ENCODE measurements at places on chromosomes 2 and 18. TPM values are rescaled to one million over a fixed set of nuclear protein-coding genes. Genes with fewer than 3 reads are reported as not detected.

GRCh38 chr2:215830304-215830703, 183.0 kb downstream of the MREG start:
- peak; percentile 39 for DNase-seq

DNA sequence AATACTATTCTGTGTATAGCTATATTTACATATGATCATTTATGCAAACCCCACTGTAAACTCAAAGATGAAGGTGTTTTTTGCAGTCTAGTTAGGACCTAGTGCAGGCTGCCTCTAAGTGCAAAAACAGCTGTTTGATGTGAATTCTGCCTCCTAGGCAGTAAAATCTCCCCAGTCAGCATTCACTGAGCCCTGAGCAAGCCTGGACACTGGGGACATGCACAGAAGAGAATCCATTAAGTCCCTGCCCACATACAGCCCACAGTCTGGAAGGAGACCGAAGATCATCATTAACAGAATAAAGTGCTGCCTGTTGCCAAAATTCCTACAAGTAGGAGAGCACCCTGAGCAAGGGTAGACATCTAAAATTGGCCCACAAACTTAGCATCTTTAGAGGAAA, 14.4 kb upstream of the BIN1 start:
- no peak for DNase-seq

- DNase-seq: no peak
Observed at GRCh38 chr18:28650860-28651259, 473.9 kb upstream of the CDH2 start.

DNA sequence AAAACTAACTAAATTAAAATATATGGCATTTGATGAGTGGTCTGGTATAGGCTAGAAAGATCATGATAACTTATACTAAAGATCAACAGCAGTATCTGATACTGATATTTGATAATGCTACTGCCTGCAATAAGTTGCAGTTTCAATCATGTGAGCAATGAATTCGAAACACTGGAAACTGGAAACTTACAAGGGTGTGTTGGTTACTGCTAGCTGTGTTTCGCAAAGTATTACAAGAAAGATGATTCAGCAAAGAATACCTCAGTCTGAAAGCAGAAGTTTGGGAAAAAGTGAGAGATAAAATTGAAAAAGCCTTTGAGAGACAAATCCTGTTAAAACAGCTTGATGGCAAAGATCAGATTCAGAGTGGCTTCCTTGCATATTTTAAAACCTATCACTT, 294.5 kb downstream of the CCDC178 start:
- no peak for DNase-seq

GRCh38 chr18:10320791-10321190, 133.6 kb upstream of the APCDD1 start:
- no peak for DNase-seq

GRCh38 chr2:31212659-31213600, 4.4 kb downstream of the CAPN14 start:
- DNase-seq: no peak

GRCh38 chr18:67710639-67711038, 194.1 kb upstream of the DSEL start:
- no peak for DNase-seq

- no peak for DNase-seq
Observed at GRCh38 chr2:74817304-74817675, 16.6 kb upstream of the HK2 start.

GRCh38 chr2:49754381-49754780, 600.1 kb upstream of the FSHR start:
- no peak for DNase-seq

GRCh38 chr2:160970052-160970965, 189.9 kb upstream of the TANK start:
- peak; percentile 81 for DNase-seq

DNA sequence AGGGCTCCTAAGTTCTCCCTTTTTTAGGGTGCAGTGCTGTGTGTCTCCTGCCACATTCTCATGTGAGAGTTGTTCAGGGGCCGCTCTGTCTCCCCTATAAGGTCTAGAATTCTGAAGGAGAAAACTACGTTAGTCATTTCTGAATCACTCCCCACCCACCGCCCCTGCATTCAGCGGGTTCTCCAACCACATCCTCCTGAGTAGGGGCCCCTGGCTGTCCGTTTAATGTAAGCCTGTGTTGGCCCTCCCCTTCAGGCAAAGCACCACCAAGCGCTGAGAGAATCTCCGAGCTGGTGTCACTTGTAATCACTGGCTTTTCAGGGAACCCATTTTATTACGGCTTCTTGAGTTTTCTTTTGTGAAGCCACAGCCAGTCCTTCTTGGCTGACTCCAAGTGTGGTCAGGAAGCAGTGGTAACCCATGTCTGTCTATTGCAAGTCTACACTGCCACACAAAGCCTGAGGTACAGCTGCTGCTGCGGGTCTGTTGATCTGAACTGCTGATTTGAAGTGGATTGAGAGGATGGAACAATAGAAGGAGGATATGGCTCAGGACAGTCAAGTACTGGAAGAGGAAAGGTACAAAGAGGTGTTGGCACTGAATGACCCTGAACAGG, 16.9 kb downstream of the LCT start:
- no peak for DNase-seq

GRCh38 chr2:74253971-74254310, 55.5 kb downstream of the MTHFD2 start:
- DNase-seq: no peak

- no peak for DNase-seq
Observed at GRCh38 chr18:61323951-61324350, 9.3 kb upstream of the CDH20 start.

DNA sequence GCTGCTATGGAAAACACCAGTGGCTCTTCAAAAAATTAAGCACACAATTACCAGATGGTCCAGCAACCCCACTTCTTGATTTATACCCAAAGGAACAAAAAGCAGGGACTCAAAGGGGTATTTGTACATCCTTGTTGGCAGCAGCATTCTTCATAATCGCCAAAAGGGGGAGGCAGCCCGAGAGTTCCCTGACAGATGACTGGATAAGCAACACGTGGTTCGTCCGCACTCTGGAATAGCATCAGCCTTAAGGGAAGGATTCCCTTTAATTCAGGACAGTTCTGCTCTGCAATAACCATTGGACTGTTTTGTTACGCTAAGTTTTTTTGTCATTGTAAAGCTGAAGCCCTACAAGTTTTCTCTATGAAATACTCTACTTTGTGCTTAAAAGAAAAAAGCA, 76.7 kb upstream of the TWIST2 start:
- no peak for DNase-seq

DNA sequence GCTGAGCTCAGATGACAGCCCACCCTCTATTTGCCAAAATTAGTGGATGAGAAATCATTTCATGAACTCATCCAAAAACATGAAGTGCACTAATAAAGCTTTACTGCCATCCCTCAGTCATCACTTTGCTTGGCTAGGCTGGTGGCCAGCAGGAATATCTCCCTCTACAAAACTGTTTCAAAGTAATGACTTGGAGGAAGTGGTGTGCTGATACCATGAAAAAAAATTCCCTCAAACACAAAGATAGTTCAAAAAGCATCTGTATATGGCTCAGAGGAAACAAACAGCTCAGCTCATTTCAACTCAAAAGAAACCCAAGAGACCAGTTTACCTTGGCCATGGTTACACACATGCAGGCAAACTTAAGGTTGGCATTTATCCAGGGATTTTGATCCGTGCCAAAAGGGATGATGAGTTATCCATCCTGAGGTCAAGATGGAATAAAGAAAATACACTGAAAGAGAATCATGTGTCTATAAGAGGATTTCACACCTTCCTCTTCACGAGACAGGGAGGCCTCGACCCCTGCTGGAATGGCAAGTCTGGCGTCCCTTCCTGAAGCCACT, 18.4 kb upstream of the WIPF1 start:
- DNase-seq: no peak

DNA sequence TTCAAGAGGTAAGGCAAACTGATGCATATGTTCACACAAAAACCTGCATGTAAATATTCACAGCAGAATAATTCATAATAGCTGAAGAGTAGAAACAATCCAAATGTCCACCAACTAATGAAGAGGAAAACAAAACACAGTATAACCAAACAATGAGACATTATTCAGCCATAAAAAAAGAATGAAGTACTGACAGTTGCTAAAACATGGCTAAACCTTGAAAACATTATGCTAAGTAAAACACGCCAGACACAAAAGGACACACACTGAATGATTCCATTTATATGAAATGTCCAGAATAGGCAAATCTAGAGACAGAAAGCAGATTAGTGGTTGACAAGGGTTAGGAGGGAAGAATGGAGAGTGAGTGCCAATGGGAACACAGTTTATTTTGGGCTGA, 86.9 kb downstream of the SESTD1 start:
- DNase-seq: no peak

DNA sequence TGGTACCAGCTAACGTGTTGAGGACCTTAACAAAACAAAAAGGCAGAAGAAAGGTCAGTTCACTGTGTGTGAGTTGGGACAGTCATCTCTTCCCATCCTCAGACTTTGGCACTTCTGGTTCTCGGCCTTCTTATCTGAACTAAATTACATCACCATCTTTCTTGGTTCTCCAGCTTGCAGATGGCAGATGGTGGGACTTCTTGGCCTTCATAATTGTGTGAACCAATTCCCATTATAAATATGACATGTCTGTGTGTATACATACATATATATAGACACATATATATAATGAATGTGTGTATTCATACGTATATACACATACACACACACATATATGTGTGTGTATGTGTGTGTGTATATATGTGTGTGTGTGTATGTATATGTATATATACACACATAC, 301.2 kb upstream of the TRIB2 start:
- DNase-seq: no peak

DNA sequence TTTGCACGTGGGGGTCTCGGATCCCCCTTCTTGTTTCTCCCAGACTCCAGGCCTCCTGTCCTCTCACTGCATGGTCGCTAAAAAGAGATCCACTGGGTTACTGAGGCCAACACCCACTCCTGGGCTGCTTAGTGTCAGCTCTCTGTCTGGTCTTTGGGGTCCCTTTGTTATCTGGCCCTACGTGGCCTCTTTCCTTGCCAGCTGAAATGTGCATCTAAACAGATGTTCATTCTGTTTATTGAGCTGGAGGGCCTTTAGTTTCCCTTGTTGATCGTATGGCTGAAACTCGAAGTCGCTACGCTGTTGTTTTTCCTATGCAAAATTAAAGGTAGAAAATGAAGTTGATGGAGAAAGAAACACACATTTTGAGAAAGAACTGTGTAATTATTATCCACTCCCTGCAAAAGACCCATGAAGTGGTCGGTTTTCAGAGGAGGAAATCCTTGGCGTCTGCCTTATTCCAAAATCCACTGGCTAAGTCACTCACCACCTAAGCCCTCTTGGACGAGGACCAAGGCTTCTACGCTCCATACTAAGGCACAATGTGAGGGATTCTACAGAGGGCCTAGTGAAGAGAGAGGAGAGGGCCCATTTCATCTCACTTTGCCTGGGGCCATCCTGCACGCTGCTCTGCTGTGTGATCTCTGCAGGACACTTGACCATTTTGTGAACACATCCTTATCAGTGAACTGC, 105.3 kb downstream of the GLI2 start:
- no peak for DNase-seq

GRCh38 chr2:151623631-151624030, 110.6 kb downstream of the NEB start:
- DNase-seq: no peak

- DNase-seq: no peak
Observed at GRCh38 chr18:79495591-79496071, 99.9 kb downstream of the NFATC1 start.

DNA sequence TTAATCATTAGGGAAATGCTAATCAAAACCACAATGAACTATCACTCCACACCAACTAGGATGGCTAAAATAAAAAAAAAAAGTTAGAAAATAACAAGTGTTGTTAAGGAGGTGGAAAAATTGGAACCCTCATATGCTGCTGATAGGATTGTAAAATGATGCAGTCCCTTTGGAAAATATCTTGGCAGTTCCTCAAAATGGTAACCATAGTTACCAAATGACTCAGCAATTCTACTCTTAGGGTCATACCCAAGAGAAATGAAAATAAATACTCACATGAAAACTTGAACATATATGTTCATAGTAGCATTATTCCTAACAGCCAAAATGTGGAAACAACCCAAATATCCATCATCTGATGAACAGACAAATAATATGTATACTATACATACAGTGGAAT, 15.7 kb upstream of the ACVR2A start:
- no peak for DNase-seq

DNA sequence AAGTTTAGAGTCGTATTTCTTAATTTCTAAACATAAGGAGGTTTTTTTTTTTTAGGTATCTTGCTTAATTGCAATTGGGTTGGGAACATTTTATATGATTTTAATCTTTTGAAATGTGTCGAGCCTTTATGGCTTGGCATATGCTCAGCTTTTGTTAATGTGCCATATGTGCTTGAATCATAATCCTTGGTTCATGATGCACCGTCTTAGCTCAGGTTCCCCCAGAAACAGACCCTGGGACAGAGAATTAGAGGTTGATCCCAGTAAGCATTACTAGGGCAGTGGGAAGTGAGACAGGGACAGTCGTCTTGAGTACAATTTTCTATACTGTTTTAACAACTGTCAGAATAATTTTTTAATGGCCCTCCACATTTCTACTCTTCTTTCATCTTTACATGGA, 9.3 kb downstream of the CHCHD5 start:
- DNase-seq: no peak

- DNase-seq: no peak
Observed at GRCh38 chr2:165623783-165624469, 154.4 kb downstream of the CSRNP3 start.

DNA sequence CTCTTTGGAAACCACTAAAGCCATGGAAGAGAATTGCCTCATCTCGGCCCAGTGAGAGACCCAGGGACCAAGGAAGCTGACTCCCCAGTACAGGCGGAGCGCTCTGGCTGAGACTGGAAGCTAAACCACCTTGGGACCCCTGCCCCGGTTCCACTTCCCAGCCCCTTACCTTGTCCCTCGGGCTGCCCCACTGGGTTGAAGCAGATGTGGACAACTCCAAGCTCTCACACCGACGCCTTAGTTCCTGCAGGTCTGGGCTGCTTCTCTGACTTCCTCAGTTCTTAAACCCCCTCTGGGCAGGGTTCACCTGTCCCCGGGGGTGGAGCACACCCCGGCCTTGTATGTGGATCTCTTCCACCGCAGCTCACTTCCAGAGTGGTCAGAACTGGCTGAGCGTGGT, 266.2 kb downstream of the PHLPP1 start:
- no peak for DNase-seq

GRCh38 chr18:13259701-13260100, 41.1 kb downstream of the LDLRAD4 start:
- no peak for DNase-seq

- DNase-seq: no peak
Observed at GRCh38 chr18:47772374-47773248, 157.8 kb downstream of the SMAD2 start.

Gene CREB1
- total RNA-seq: 91.5 TPM

Gene SPDYA
- 7.1 TPM for total RNA-seq

Gene SH2D6
- not detected for total RNA-seq

Gene B4GALT6
- 7.5 TPM for total RNA-seq

Gene DES
- 1,909 TPM for total RNA-seq

Gene SERPINB12
- total RNA-seq: not detected

Gene PLCL1
- 17.8 TPM for total RNA-seq

Gene ESPNL
- 3.5 TPM for total RNA-seq

Gene FSHR
- 0.69 TPM for total RNA-seq

Gene SPATA3
- total RNA-seq: not detected

Gene ZNF2
- 9.5 TPM for total RNA-seq

Gene HOXD9
- 2.9 TPM for total RNA-seq
